ENCODE measurements at places on chromosomes 2 and 18.

- DNase-seq, result no peak
These were observed 31.7 kb downstream of the LRP2 start for GRCh38 chr2:169330555-169331198.

GRCh38 chr18:63203497-63203896 is 116.1 kb downstream of the BCL2 start:
- no peak for DNase-seq

DNA sequence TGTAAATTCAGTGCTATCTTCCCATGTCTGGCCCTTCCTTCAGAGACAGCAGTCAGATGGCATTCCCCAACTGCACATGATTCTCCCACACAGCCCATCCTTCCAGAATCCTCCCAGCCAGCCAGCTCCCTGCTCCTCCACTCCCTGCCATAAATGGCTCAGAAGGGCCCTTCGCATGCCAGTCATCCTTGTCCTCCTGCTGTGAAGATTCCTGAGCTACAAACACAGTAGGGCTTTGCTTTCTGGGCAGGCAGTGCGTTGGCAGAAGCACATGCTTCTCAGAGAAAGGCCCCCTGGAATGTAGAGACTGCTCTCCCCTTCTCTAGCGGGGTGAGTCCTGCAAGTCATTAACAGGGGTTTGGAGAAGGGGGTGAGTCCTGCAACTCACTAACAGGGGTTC is 71.9 kb downstream of the TEX51 start:
- DNase-seq, result no peak

DNA sequence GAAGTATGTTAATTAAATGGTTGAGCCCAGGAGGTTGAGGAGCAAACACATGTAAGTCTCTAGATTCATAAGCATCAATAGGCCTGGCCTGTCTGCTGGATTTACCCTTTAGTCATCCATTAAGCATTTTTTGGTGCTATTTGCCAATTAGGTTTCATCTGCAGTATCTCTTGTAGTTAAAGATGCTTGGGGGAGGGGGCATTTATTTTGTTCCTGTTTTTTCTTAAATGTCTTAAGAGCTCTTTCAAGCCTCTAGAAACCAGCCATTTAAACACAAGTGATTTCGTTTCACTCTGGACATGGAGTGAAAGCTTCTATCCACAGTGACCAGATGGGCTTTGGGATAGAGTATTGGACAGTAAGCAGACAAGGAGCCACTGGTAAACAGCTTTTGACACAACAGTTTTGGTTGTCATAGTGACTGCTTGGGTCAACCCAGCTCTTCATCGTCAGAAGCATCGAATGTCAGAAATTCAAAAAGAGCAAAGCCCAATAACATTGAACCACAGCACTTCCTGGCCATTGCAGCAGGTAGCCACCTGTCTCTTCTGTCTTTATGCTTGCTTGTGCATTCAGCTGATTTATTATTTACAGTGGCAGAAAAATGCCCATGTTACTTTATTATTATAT is 4.9 kb downstream of the QPCT start:
- DNase-seq, result no peak

DNA sequence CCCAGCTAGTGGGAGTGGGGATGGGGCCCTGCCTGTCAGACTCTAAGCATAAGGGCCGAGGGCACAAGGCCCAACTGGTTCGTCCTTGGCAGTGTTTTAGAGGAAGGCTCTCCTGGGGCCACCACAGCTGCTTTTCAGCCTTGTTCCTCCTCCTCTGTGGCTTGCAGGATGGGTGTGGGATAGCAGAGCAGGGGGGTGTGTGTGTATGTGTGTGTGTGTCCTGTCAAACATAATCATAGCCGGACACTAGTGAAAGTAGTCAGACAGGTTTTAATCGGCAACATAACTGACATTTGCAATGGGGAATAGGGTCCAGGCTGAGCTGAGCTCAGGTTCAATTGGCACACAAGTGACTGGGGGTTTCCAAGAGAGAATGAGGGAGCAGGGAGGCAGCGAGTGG is 114.2 kb downstream of the SEPTIN10 start:
- DNase-seq, result no peak

- DNase-seq, result peak; percentile 66
These were observed 100.8 kb upstream of the ATP5MC3 start for GRCh38 chr2:175282300-175282699.

DNA sequence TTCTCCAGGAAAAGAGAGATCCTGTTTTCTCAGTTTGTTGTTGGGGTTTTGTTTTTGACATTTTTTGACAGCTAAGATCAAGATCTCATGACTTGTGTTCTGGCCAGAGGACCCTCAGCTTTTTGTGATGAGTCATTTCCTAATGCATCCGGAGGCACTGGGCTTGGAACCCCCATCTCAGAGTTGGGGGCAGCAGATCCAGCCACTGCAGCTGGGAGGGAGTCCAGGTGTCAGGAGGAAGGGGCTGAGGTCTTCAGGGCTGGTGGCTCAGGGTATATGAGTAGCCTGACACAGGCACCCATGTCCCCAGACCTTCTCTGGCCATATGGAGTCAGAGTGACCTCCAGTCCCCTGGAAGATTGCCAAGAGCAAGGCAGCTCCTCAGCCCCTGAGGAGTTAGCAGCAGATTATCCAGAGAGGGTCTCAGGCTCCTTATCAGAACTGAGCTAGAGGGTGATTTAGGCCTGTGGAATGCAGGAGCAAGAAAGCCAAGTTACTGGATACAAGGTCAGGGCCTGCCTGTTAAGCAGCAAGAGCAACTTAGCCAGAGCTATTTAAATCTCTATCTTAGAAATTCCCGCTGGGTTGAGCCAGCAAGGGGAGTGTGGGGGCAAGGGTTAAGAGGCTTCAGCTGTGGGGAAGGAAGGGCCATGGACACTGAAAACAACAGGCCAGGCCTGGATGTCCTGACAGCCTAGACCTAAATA is 62.4 kb downstream of the TANC1 start:
- DNase-seq, result no peak

Measured in NCI-H1436 treated with DMSO at 0.1 percent for 48 hours (cell line).